ENCODE measurements at places on chromosomes 6 and 20. TPM values are rescaled to one million over a fixed set of nuclear protein-coding genes. Genes with fewer than 3 reads are reported as not detected.

DNA sequence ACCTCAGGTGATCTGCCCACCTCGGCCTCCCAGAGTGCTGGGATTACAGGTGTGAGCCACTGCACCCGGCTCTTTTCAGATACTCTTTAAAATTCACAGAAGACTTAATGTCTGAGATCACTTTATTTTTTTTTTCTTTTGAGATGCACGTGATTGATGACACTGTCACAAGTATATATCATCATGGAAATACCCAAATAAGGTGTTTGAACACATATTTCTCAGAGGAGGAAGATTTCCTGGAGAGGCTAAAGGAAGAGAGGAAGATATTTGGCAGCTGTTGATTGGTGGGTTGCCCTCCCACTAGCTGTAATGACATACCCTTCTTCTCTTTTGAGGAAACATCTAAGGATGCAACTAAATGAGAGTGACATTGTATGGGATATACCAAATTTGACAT lies 225.9 kb upstream of the CITED2 start:
- H3K4me3 ChIP-seq, result no peak overlapping the region
- no peak overlapping the region for H3K27ac ChIP-seq
- H3K27me3 ChIP-seq, result no peaks in the 10 kb centered on the region
- DNase-seq, result no peak
- H3K4me1 ChIP-seq, result peaks cover 6% of the 10 kb centered on the region
- H3K36me3 ChIP-seq, result no peaks in the 10 kb centered on the region

GRCh38 chr6:26360451-26361416 lies 4.3 kb upstream of the BTN3A2 start:
- H3K27me3 ChIP-seq, result no peaks in the 10 kb centered on the region
- H3K36me3 ChIP-seq, result no peaks in the 10 kb centered on the region
- no peak overlapping the region for H3K4me3 ChIP-seq
- no peak overlapping the region for H3K27ac ChIP-seq
- DNase-seq, result no peak

The MOG gene
- not detected for polyA plus RNA-seq

DNA sequence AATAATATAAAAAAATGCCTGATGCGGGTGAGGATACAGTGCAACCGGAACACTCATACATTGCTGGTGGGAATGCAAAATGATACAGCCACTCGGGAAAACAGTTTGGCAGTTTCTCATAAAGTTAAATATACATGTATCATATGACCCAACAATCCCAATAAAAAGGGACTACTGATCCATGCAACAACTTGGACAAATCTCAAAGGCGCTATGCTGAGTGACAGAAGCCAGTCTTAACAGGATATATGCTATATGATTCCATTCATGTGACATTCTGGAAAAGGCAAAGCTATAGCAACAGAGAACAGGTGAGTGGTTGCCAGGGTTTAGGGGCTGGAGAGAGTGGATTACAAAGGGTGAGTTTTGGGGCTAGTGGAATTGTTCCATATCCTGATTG lies 170.2 kb upstream of the MLN start:
- no peak overlapping the region for H3K4me3 ChIP-seq
- H3K4me1 ChIP-seq, result no peaks in the 10 kb centered on the region
- H3K27me3 ChIP-seq, result peaks cover 7% of the 10 kb centered on the region
- no peaks in the 10 kb centered on the region for H3K36me3 ChIP-seq
- DNase-seq, result no peak

GRCh38 chr6:81613606-81614005 lies 138.9 kb downstream of the TENT5A start:
- H3K4me1 ChIP-seq, result peaks cover 21% of the 10 kb centered on the region
- no peaks in the 10 kb centered on the region for H3K27me3 ChIP-seq
- no peaks in the 10 kb centered on the region for H3K36me3 ChIP-seq
- peak overlapping the region; percentile 60 for H3K27ac ChIP-seq

The ZCCHC3 gene
- 9.0 TPM for polyA plus RNA-seq

The FNDC11 gene
- polyA plus RNA-seq, result 5.5 TPM

DNA sequence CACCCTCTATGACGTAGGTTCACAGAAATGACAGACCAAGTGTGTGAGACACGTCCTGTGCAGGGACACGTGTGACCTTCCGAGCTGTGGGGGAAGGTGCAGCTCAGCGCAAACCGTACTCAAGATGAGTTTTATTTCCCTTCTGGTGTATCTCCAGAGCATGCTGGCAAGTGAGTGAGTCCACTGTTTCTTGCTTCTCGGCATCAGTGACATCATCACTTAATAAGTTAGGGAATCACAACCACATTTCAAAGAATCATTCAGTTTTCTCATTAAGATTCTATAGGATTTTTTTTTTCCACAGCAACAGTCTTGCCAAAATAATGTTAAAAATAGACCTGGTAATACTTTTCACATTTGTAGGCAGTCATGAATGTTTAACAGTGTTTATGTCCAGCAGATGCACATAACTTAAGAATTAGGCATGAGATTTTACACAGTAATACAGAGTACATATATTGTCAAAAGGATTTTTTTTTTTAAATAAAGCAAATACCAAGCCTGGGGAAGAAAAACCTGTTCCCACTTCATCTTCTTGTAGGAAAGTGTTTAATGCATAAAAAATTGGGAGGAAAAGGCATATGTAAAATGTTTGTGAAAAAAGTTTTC lies 417.8 kb downstream of the CDC5L start:
- H3K4me1 ChIP-seq, result peaks cover 21% of the 10 kb centered on the region
- no peak for DNase-seq
- H3K27me3 ChIP-seq, result no peaks in the 10 kb centered on the region
- H3K27ac ChIP-seq, result no peak overlapping the region

The CCN6 gene
- not detected for polyA plus RNA-seq

GRCh38 chr6:43196337-43196736 lies 14.3 kb downstream of the CUL9 start:
- H3K36me3 ChIP-seq, result peaks cover 43% of the 10 kb centered on the region
- H3K4me3 ChIP-seq, result no peak overlapping the region
- H3K4me1 ChIP-seq, result no peaks in the 10 kb centered on the region
- DNase-seq, result no peak

GRCh38 chr20:38043512-38044300 lies 10.2 kb downstream of the RPRD1B start:
- H3K4me3 ChIP-seq, result no peak overlapping the region
- peaks cover 63% of the 10 kb centered on the region for H3K36me3 ChIP-seq
- DNase-seq, result no peak
- H3K4me1 ChIP-seq, result no peaks in the 10 kb centered on the region

DNA sequence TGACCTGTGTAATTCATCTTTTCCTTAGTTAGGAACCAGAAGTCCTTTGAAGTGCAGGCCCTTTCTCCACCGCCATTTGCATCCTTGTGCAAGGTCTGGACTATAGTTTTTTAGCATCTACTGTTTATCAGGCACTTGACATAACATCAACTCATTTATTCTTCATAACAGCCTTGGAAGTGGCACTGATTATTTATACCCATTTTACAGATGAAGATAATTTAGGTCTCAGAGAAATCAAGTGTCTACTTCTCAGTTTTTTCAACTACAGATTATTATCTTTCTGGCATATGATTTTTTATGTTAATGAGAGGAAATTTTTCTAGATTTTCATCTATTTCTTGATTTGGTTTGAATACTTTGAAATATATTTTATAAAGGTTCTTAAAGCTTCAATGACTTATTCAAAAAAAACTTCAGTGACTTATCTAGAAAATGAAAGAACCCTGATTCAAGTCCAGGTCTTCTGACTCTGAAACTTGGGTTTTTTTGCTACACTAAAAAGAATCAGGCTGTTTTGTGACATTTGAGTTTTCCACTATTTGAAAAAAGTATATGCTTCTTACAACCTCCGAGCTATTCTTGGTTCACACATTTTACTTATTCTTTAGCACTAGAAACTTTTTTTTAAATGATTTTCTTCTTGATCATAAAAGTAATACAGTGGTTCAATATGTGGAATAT lies 3.1 kb upstream of the UBE2J1 start:
- H3K36me3 ChIP-seq, result no peaks in the 10 kb centered on the region
- H3K27me3 ChIP-seq, result no peaks in the 10 kb centered on the region
- no peak overlapping the region for H3K4me3 ChIP-seq
- no peak overlapping the region for H3K27ac ChIP-seq
- no peak for DNase-seq

The SCUBE3 gene
- polyA plus RNA-seq, result 2.0 TPM

DNA sequence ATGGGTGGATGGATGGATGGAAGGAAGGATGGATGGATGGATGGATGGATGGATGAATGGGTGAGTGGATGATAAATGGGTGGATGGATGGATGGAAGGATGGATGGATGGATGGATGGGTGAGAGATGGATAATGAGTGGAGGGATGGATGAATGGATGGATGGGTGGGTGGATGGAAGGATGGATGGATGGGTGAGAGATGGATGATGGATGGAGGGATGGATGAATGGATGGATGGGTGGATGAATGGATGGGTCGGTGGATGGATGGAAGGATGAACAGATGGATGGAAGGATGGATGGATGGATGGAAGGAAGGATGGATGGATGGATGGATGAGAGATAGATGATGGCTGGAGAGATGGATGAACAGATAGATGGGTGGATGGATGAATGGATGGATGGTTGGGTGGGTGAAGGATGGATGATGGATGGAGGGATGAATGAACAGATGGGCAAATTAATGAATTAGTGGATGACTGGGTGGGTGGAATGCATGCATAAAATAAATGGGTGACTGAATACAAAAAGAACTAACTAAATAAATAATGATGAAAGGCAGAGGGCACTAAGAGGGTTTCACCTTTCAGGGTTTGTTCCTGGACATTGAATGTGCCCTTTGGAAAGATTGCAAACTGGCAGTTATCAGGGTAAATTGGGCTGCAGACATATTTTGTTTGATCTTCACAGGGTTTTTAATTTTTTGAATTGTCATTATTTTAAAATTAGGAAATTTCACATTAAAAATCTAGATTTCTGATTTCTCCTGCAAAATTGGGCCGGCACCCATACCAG lies 50.9 kb upstream of the PTPN1 start:
- no peaks in the 10 kb centered on the region for H3K27me3 ChIP-seq
- H3K36me3 ChIP-seq, result no peaks in the 10 kb centered on the region
- no peak overlapping the region for H3K4me3 ChIP-seq

- no peaks in the 10 kb centered on the region for H3K36me3 ChIP-seq
- H3K4me3 ChIP-seq, result no peak within 1 kb of the TSS
- no peak for DNase-seq
- no peak within 1 kb of the TSS for H3K27ac ChIP-seq
Observed at GRCh38 chr20:4721719-4722118, at the start of gene PRND. Gene PRND, plus strand, starts transcription at chr20:4721909. Its CDS starts 2,643 bp downstream, at chr20:4724552.

DNA sequence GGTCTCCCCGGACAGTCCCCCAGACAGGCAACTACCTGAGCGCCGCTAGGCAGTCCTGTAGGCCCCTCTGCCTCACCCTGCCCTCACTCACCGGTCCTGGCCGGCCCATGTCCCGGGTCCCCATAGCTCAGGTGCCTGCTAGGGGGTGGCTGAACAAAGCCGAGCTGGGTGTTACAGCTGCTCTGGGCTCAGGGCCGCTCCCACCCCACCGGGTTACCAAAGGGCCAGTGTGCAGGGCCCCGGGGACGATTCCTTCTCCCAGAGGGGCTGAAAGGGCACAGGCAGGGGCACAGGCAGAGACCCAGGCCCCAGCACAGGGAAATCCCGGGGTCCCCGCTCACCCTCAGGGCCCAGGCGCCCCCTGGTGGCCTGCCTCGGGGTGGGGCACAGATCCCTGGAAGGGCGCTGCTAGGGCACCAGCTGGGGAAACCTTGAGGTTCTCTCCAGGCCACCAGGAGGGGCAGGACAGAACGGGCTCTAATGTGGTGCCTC lies 118.4 kb downstream of the GRM4 start:
- no peak overlapping the region for H3K4me3 ChIP-seq
- peak; percentile 88 for DNase-seq
- peaks cover 21% of the 10 kb centered on the region for H3K4me1 ChIP-seq

DNA sequence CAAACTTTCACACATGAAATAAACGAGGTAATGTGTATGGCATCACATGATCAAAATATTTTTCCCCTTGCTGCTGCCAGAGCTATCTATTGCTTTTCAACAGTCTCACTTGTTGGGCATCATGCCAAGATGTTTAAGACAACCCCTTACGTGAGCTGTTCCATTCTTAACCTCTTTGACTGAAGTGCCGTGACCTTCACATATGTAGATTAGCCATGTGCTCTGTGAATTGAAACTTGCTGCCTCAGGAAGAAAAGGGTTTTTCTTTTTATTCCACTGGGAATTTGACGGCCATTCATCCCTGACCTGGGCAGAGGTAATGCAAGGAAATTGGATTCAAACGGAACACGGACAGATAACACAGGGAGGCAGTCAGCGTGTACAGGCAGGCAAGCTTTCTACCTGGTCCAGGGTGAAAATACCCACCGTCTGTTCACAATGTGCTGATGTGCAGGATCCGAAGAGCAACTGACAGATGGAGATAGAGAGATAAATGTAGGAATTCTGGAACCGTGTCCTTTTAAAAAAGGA lies 14.2 kb downstream of the ARID1B start:
- peaks cover 29% of the 10 kb centered on the region for H3K4me1 ChIP-seq
- H3K27ac ChIP-seq, result peak overlapping the region; percentile 4
- peak; percentile 57 for DNase-seq
- H3K27me3 ChIP-seq, result no peaks in the 10 kb centered on the region
- no peaks in the 10 kb centered on the region for H3K36me3 ChIP-seq

Data from SK-N-SH (cell line).